ENCODE measurements at places on chromosomes 16 and 17.

DNA sequence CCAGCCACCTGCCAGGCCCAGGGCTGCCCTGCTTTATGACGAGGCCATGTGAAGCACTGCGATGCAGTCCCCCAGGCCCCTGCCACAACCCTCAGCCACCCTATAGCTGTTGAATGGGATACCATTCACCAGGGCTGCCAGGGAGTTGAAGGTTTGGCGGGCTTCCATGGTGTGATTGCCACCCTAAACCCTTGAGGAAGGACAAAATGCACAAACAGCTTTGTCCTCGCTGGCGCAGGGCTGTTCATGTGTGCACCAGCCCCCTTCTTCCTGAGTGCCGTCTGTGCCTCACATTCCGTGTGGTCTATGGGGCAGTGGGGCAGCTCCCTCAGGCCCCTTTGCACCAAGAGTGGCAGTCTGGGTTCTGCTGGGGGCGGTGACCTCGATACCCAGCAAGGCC, 25.3 kb downstream of the NARF start:
- no peak for DNase-seq

- DNase-seq, result no peak
Observed at GRCh38 chr16:88969361-88969831, 7.6 kb downstream of the CBFA2T3 start.

- DNase-seq, result peak; percentile 70
Observed at GRCh38 chr16:31880322-31880979, 6.8 kb downstream of the ZNF267 start.

DNA sequence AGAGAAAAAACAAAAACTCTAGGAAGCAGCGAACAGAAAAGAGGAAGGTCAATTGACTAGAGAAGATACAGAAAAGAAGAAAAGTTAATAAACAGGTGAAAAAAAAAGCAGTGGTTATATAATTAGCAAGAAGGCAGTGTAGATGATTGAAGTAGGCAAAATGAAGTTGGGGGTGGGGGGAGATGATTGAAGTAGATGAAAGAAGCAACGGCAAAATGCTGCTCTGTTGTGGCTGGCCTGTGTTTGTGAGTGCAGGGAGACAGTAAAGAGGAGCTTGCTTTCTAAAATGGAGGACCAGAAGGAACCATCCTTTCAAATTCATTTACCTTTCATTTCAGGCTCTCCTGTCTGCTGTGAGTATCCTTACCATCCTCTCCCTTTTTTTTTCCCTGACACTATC, 3.6 kb downstream of the EVI2B start:
- no peak for DNase-seq

DNA sequence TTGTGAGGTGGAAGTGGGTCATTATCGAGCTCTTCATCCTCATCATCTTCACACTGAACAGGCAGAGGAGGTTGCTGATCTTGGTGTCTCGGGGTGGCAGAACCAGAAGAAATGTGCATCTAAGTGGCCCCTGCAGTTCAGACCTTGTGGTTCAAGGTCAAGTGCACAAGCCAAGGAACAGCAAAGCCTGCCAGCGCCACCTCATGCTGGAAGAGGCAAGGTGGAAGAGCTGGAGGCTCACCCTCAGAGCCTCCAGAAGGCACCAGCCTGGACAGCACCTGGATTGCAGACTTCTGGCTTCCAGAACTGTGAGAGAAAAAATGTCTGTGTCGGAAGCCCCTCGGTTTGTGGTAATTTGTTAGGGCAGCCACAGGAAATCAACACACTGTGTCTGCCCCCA, 32.7 kb downstream of the IFT140 start:
- no peak for DNase-seq

DNA sequence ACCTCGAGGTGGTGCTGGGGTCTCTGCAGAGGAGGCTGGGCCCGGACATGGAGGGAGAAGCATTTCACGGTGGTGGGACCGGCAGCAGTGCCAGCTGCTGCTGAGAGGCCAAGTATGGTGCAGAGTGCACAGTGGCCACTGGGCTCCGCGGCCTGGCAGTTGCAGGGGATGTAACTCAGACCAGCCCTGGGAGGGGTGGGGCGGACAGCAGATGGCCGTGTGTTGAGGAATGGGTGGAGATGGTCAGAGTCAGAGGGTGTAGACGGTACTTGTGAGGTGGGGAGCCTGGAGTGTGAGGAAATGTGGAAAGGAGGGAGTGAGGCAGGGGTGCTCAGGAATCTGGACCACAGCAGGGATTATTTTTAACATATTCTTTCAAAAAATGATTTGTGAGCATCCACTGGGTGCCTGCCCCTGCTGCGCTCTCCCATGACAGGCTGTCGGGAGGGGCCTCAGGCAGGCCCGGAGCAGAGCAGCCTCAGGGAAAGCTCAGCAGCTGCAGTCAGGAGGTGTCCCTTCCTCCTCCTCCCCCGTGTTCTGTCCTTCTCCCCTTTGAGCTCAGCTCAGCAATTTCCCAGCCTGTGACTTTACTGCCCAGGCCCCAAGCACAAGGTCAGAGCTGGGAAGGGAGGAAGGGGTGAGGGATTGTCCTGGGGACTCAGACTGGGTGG, 113.1 kb downstream of the RAP1GAP2 start:
- DNase-seq, result no peak

GRCh38 chr17:2138318-2138717, 83.4 kb downstream of the HIC1 start:
- DNase-seq, result no peak

- DNase-seq, result no peak
Observed at GRCh38 chr17:73447319-73447718, 135.5 kb upstream of the CDC42EP4 start.

- no peak for DNase-seq
Observed at GRCh38 chr16:88005181-88005581, 53.9 kb downstream of the BANP start.

DNA sequence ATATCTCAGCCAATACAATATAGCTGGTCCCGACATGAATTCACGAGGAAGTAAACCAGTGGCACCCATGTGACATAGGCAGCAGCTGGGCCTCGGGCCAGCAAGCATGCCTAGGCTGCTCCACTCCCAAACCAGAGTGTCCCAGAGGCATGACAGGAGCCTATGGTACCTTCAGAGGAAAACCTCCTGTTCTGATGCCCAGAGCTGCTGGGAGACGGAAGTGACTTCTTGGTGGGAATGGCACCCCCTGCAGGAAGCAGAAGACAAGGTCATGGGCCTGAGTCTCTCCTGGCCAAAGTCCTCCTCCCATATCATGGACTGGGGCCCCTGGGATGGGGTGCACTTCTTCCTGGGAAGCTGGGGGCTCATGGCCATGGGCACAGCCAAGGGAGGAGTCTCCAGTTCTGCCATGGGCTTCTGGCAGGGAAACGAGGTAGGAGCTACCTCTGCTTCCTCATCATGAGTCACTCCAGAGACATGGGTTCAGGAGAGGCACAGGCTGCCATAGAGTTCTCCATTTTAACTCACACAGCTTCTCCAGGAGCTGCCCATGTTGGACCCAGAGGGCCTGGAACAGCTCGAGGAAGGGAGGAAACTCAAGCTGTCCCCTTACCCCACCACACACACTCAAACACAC, 13.4 kb downstream of the FBF1 start:
- peak; percentile 19 for DNase-seq

DNA sequence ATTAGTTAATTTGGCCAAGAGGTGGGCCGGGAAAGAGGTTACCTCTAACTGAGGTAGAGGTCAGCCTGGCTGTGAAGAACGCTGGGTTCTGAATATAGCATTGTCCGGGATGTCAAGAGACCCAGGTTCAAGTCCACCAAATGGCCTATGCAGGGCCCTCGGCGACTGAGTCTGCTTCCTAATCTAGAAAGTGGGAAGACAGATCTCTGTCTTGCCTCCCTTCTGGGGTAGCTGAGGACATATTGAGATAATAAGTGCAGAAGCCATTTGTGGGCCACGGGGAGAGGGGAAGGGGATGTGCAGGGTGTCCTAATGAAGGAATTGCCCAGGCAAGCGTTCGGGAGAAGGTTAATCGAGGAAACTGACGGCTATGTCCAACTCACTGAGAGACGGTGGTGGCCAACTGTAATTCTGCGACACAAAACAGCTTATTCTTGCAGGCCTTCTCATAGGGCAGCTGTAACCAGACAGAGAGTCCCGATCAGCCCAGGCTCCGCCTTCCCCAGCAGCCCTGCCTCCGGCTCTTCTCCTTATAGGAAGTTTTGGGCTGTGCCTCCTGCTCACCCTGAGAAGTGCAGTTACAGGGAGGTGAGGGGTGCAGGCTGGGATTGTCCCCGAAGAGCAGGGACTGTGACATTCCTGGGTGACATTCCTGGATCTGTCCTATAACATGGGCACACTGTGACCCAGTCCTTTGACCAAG, 15.9 kb downstream of the HASPIN start:
- DNase-seq, result no peak

GRCh38 chr17:33438139-33438538, 145.0 kb upstream of the ASIC2 start:
- DNase-seq, result no peak

DNA sequence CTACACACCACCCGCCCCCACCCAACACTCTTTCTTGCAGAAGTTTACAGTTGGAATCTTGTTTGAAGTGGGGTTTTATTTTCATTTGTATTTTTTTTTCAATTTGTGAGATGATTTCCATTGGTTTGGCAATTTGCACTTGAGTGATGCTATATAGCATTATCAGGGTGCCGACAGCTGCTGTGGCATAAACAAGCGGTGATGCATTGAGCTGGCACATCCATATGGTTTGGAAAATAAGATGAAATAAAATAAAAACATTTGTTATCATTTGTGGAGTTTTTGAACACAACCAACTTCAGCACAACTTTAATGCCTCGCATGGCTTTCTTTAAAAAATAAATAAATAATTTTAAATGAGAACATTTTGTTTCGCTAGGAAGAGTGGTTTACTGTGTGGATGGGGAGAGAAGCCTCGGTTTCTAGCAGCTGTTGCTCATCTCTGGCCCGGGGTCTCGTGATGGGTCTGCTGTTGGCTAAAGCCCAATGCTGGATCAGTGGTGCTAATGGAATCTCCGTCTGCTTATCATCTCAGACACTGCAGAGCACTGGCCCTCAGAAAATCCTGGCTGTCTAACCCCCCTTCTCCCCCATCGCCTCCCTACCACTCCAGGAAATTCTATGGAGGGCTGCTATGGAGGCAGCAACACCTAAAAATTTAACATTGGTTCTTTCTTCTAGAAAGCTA, 192.3 kb upstream of the MAF start:
- DNase-seq, result no peak

GRCh38 chr17:4057731-4058130, 85.1 kb downstream of the ZZEF1 start:
- DNase-seq, result no peak

- no peak for DNase-seq
Observed at GRCh38 chr16:89046491-89046890, 47.2 kb upstream of the ACSF3 start.

- DNase-seq, result peak; percentile 32
Observed at GRCh38 chr17:45430738-45431530, 1.7 kb downstream of the ARHGAP27 start.

DNA sequence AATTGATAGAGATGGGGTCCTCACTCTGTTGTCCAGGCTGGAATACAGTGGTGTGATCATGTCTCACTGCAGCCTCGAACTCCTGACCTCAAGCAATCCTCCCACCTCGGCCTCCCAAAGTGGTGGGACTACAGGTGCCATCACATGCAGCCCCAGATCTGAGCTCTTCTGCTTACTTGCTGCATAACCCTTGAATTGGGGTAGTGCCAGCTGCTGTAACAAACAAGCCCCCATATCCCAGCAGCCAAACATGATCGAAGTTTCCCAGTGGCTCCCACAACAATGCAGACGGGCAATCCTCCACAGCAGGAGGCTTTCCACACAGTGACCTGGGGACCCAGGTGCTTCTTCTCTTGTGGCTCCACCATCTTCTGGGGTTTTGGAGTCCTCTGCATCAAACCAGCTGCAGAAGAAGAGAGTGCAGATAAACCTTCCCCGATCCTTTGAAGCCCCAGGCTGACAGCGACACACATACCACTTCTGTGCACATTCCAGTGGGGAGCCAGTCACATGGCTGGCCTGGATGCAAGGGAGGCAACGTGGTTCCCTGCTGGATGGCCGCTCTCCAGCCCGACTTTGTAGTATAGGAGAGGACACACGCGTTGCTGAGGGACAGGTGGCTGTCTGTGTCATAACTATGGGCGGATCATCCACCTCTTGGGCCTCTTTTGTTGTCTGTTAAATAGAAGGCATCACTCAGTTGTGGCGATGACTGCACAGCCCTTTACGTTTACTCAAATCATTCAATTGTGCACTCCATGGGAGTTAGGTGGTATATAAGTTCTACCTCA, 16.7 kb downstream of the SBK1 start:
- no peak for DNase-seq

- no peak for DNase-seq
Observed at GRCh38 chr16:86681031-86681756, 102.8 kb downstream of the FOXL1 start.

DNA sequence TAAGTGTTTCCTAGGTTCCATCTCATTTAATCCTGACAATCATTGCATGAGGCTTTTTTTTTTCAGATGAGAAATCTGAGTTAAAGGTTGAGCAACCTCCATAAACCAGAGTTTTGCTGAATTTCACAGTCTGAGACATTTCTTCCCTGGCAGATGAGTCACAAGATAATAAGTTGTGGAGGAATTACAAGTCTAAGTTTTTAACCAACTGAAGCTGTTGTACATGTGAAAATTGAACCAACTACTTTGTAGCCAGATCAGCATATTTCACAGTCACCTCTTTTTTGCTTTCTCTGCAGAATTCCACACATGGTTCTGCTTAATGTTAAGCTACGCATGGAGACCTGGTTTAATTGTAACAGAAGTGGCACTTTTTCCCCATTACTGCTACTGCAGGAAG, 765.6 kb downstream of the CDH11 start:
- DNase-seq, result peak; percentile 97

- no peak for DNase-seq
Observed at GRCh38 chr17:70308618-70309017, 139.3 kb downstream of the KCNJ2 start.

GRCh38 chr17:79365836-79366770, 244.7 kb downstream of the RBFOX3 start:
- no peak for DNase-seq

- no peak for DNase-seq
Observed at GRCh38 chr17:15392326-15392741, 50.9 kb upstream of the TEKT3 start.

- peak; percentile 93 for DNase-seq
Observed at GRCh38 chr17:6651354-6651918, at the start of the genes C17orf100 and MED31. TSS of gene C17orf100 (plus strand) at chr17:6651762. CDS start at chr17:6651914, 152 bp downstream. TSS of gene MED31 (minus strand) at chr17:6651605. CDS start at chr17:6651528, 77 bp downstream.

DNA sequence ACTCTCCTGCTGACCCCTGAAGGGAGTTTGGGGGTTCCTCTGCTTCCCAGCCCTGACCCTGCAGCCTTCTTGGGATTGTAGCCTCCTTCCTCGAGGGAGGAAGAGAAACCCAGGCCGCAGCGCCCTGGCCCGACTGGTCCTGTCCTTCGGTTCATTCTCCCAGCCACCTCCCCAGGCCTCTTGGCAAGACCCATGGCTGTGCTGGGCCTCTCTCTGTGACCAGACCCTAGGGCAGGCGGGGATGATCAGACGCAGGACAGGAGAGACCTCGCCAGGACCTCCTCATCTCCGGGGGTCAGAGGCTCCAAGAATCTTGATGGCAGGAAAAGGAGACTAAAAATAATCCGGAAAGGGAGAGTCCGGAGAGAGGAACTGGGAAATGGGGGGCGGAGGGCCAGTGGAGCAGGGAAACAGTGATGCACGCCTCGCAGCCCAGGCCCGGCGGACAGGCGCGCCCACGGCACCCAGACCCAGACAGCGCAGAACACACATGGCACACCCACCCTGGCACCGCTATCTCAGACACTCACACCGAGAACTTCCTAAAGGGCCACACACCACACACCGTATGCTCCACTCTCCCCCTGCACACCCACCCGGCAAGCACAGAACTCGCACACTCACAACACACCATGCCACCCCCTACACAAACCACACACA, 1.2 kb downstream of the ARHGEF15 start:
- DNase-seq, result no peak

GRCh38 chr16:52545222-52545897, 1.6 kb downstream of the TOX3 start:
- no peak for DNase-seq

- DNase-seq, result peak; percentile 50
Observed at GRCh38 chr16:1991948-1992703, 2.4 kb downstream of the SYNGR3 start.

Data from ACHN (cell line).